ENCODE measurements at places on chromosomes 11 and 22.

DNA sequence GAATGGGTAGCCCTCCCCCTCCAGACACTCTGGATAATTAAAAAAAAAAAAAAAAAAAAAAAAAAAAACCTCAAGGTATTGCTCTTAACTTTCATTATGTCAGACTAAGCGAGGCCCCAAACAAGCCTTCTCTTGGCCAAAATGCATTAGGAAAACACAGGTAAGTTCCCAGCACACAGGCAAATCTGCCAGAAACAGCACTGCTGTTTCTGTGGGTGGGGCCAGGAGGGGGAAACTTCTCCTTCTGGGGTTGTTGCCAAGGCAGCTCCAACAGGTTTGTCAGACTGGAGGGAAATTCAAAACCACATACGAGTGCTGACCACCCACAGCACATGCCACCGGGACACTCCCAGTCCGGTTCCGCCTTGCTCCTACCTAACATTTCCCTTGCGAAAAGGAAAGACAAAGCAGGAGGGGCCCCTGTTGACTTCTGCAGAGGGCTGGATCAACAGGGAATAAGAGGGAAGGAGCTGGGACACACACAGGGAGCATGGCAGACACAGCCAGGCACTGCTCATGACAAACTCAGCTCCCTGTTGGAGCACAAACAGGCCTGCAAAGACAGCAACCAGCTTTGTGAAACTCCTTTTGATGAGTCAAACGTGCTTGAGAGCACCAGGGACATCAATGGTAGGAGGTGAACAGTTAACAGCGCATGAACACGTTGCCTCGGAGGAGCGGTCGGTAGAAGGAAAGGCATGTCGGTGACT is 55.0 kb downstream of the MYH9 start:
- peak; percentile 69 for DNase-seq

GRCh38 chr22:34879001-34879400 is 187.0 kb upstream of the ISX start:
- DNase-seq = no peak

- DNase-seq = no peak
Measured at GRCh38 chr11:93049740-93050139, 80.3 kb downstream of the MTNR1B start.

- no peak for DNase-seq
Measured at GRCh38 chr11:129881570-129882170, 13.7 kb downstream of the NFRKB start.

DNA sequence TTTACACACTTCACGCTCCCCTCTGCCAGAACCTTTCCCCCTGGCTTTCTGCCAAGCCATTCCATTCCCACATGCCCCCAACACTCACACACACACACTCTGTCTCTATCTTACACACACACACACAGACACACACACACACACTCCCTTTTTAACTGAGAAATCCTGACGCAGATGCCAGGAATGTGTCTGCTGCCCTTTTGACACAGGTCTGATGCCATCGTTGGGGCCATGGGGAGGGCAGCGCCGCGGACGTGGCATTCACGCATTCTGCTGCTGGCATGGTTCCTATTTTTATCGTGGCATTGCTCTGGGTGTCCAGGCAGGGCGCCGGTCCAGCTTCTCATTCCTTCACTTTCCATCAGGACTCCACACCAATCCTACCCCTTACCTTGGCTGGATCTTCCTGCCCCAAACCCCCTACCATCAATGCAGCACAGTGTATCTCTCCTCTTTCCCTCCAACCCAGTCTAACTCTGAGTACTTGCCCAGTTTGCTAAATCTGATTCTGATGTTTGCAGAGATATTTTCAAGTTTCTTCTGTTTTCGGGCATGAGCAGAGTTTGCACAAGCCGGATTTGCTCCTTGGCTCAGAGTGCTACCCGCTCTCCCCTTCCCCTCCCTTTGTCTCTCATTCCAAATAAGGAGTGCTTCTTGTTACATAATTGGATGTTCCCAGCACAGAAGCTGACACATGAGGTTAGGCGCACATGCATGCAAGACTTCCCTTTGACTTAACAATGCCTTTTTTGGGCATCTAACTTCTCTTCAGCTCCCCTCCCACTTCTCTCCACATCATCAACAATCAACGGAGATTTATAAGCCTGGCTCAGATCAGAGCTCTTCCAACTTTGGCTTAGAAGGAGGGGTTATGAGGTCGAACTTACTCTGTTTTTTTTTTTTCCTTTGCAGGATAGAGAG is 18.8 kb downstream of the SNX19 start:
- peak; percentile 57 for DNase-seq

Data from right hindlimb (tissue), 1 donor.